CD4-positive, alpha-beta T cell treated with Interleukin-15 for 4 hours (primary cell): ENCODE measurements at places on chromosomes 13 and 19.

DNA sequence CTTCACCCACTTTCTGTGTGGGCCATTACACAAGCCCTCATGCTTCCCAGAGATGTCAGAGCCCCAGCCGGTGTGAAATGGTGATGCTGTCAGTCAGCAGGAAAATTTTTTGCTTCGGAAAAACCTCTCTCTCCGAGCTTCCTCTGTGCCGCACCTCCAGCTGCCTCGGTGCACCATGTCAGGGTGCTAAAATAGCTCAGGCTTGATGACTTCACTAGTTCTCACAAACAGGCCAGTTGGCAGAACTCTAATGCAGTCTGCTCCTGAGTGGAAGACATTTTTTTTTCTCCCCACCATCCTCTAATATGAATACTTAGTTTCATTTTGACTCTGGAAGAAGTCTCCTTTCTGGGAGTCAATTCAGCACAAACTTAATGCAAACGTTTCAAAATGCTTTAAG is 71.3 kb downstream of the KLF12 start:
- DNase-seq = peak; percentile 23

- peak; percentile 59 for DNase-seq
Measured at GRCh38 chr19:10339380-10339960, at the start of gene ICAM3. Gene ICAM3, minus strand, starts transcription at chr19:10339624. Its CDS starts 10 bp downstream, at chr19:10339614.

DNA sequence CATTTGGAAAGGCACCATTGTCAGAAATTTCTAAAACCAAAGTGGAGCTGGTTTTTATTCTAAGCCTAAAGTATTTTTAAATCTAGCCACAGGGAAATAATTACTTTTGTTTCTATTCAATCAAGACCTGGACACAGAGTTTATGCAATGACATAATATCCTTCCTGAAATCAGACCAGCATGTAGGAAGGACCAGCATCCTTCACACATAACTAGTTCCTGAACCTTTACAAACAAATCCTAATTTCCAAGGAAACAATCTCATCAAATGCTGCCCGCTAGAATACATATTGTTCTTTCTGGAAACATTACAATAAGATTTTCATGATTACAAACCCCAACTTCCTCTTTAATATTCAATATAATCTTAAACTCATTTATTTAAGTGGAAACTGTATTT is 1.5 kb downstream of the STARD13 start:
- DNase-seq = no peak

GRCh38 chr13:64528838-64529237 is 2701.3 kb downstream of the PCDH9 start:
- no peak for DNase-seq

DNA sequence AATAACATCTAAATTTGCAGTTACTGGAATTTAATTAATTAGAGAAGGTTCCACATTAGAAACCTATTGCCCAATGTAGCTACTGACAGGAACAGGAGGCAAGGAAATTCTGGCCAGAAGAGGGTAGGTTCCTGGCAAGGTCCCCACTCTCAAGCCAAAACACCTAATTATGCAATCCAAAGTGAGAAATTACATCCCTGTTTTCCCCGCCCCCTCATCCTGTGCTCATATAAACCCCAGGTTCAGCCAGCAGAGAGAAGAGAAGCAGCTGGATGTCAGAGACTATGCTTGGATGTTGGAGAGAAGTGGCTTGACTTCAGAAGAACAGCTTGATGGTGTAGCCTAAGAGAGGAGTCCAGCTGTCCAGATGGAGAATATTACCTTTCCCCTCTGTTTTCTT is 951.3 kb upstream of the PRR20A start:
- DNase-seq = no peak

DNA sequence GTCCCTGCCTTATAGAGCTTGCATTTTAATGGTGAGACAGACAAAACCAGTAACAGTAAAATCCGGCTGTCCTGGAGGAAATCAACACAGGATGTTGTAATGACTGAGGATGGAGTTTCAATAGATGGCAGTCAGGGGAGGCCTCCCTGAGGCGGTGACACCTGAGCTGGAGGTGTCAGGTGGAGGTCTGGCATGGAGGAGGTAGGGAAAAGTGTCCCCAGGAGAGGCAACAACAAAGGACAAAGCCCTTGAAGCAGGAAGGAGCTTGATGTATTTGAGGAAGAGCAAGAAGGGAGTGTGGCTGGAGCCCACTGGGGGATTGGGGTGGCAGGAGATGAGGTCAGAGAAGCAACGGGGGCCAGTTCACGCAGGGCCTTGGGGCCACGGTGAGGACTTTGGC is 7.8 kb downstream of the GRIN2D start:
- no peak for DNase-seq

DNA sequence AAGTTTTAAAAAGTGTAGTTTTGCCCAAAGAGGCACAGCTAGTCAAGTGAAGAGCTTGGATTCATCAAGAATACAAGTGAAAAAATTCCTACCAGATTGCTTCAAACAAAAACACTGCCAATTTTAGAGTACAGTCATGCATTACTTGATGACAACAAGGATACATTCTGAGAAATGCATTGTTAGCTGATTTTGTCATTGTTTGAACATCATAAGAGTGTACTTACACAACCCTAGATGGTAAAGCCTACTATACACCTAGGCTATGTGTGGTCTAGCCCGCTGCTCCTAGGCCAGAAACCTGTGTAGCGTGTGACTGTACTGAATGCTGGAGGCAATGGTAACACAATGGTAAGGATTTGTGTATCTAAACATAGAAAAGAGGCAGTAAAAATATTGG is 41.1 kb downstream of the TMTC4 start:
- DNase-seq = no peak

DNA sequence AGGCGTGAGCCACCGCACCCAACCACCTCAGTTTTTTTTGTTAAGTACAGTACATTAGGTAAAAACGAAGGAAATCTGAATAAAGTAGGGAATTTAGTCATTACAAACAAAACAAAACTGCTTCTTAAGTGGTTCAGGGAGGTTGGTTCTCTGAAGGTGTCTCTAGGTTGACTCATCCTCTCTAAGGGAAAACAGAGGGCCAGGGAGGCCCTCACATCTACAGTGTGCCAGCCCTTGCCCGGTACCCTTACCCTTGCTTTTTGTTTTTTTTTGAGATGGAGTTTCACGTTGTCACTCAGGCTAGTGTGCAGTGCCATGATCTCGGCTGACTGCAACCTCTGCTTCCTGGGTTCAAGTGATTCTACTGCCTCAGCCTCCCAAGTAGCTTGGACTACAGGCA is 17.2 kb upstream of the JUND start:
- DNase-seq = no peak

GRCh38 chr19:7953060-7953459 is 9.6 kb upstream of the TIMM44 start:
- no peak for DNase-seq

- no peak for DNase-seq
Measured at GRCh38 chr19:15575406-15575805, 39.6 kb upstream of the CYP4F8 start.

DNA sequence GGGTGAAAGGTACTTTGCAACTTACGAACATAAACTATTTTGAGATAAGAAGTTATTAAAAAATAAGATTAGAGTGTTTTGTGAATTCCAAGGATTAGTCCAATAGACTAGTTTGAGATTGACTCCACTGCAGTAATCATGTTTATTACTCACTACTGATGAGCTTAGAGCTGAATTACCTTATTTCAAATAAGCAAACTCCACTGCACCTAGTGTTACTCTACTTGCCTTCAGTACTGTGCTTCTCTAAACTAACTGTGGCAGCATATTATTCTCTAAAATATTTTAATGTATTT is 111.7 kb downstream of the MIPEP start:
- no peak for DNase-seq

DNA sequence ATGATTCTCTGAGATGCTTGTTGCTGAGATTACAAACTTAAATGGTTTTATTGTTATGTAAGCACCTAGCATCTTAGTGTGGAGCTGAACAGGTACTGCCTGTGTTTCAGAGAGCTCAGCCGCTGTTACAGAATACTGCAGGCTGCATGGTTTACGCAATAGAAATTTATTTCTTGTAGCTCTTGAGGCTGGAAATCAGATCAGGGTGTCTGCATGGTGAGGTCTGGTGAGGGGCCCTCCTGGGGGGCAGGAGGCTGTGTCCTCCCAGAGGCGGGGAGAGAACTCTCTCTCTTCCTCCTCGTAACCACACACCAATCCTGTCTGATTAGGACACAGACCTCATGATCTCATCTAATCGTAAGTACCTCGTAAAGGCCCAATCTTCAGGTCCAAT is 13.1 kb downstream of the ATP11A start:
- DNase-seq = no peak

GRCh38 chr13:59337070-59337469 is 826.7 kb downstream of the DIAPH3 start:
- DNase-seq = no peak

GRCh38 chr19:40928850-40929249 is 46.8 kb upstream of the CYP2A7 start:
- no peak for DNase-seq

DNA sequence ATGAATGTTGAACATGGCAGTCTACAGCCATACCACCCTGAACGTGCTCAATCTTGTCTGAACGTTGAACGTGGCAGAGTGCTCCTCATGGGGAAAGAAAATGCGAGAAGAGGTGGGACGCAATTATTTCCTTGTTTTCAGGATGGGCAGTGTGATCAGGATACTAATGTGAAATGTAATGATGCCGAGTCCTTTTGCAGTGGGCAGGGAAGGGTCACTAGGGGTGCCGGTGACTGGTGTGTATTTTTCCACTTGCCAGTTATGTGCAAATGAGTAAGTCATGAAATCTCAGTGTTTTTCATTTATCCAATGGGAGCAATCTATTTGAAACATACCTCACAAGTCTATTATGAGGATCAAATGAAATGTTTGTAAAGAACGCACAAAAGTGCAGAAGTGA is 84.8 kb downstream of the LNX2 start:
- no peak for DNase-seq

- DNase-seq = no peak
Measured at GRCh38 chr13:103537616-103538015, 471.4 kb upstream of the SLC10A2 start.

- no peak for DNase-seq
Measured at GRCh38 chr19:58492265-58492664, 16.1 kb downstream of the ZNF446 start.

DNA sequence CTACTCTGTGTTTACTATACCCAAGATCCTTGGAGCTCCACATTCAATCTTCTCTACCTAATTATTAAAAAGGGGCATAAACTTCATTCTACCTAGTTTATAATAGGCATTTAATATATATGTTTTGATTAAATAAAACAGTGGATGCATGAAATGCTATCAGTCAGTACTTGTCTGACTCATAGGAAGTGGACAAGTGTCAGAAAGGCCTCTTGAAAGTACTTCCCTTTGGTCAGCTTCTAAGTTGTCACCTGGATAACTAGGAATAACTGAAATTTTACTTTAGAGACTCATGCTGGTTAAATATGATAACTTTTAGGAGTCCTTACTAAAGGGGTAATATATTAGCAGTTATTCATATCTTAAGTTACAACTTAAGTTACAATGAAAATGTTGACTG is 329.8 kb downstream of the KLF5 start:
- DNase-seq = no peak

GRCh38 chr19:35655600-35655999 is 7.5 kb downstream of the COX6B1 start:
- no peak for DNase-seq

- no peak for DNase-seq
Measured at GRCh38 chr13:19670147-19670546, 36.7 kb downstream of the MPHOSPH8 start.

DNA sequence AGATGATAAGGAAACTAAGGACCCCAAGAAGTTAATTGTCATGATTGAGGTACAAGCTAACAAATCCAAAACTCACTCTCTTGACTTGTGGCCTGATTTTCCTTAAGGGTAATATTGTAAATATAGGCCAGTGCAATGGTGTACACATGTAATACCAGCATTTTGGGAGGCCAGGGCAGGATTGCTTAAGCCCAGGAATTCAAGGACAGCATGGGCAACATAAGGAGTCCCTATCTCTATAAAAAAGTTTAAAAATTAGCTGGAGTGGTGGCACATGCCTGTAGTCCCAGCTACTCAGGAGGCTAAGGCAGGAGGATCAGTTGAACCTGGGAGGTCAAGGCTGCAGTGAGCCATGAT is 28.7 kb upstream of the GARRE1 start:
- DNase-seq = no peak

DNA sequence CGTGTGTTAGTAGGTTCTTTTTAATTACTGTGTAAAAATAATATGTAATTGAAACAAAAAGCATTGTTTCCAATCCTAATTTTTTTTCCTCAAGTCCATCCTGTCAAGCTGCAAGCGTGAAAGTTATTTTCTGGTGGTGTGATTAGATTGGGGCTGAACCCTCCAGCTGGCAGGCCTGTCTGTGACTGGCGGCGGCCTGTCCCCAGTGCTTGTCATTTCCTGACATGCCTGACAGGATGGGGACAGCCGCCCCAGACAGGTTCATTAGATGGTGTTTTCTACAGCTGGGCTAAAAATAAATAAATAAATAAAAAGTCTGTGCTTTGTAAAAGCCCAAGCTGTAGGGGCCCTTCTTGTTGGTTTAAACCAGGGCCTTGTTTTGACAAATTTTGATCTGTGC is 53.7 kb upstream of the MAB21L1 start:
- no peak for DNase-seq

DNA sequence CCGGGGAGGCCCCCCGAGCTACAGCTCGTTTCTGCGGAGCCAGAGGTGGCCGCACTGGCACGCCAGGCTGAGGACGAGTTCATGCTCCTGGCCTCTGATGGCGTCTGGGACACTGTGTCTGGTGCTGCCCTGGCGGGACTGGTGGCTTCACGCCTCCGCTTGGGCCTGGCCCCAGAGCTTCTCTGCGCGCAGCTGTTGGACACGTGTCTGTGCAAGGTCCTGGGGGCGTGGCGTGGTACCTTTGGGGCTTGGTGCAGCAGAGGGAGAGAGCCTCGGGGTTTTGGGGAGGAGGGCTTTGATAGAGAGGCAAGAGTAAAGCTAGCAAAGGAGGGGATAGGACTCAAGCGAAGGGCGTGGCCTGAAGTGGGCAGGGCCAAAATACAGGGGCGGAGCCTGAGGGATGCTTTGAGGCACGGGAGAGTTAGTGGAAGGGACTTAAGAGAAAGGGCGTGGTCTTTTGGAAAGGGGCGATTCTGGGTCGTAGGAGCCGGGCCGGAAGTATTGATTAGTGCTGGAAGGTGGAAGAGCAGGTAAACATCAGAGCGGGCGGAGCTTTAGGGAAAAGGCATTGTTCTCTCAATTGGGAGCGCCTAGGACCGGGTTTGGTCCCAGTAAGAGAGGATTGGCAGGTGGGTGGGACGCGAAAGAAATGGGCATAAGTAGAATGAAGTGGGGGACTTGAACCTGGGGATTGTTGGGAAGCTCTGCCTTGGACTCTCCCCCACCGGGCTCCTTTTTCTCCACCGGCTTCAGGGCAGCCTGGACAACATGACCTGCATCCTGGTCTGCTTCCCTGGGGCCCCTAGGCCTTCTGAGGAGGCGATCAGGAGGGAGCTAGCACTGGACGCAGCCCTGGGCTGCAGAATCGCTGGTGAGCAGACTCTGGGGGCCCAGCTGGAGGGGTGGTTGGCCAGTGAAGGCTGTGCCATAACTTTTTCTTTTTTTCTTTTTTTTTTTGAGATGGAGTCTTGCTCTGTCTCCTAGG is 1.2 kb downstream of the PPM1N start:
- DNase-seq = peak; percentile 58

- DNase-seq = no peak
Measured at GRCh38 chr13:92590503-92590908, 636.1 kb upstream of the GPC6 start.
